Naive thymus-derived CD8-positive, alpha-beta T cell (primary cell): ENCODE measurements at places on chromosomes 7 and 10. TPM values are rescaled to one million over a fixed set of nuclear protein-coding genes. Genes with fewer than 3 reads are reported as not detected.

GRCh38 chr7:94431619-94432280 is 37.1 kb downstream of the COL1A2 start:
- H3K36me3 ChIP-seq = no peaks in the 10 kb centered on the region
- H3K27ac ChIP-seq = no peak overlapping the region
- H3K4me1 ChIP-seq = no peaks in the 10 kb centered on the region
- no peak for DNase-seq
- peaks cover 14% of the 10 kb centered on the region for H3K27me3 ChIP-seq

DNA sequence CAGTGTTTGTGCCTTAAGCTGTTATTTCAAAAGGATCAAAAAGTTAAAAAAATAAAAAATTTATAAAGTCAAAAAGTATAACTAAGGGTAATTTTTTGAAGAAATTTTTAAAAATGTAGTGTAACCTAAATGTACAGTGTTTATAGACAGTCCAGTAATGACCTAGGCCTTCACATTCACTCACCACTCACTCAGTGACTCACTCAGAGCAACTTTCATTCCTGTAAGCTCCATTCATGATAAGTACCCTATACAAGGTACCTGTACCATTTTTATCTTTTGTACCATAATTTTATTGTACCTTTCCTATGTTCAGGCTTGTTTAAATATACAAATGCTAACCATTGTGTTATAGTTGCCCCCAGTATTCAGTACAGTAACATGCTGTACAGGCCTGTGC is 21.5 kb downstream of the DNAJC9 start:
- H3K36me3 ChIP-seq = no peaks in the 10 kb centered on the region
- H3K4me3 ChIP-seq = no peak overlapping the region
- H3K27ac ChIP-seq = no peak overlapping the region
- no peaks in the 10 kb centered on the region for H3K4me1 ChIP-seq
- no peaks in the 10 kb centered on the region for H3K27me3 ChIP-seq

DNA sequence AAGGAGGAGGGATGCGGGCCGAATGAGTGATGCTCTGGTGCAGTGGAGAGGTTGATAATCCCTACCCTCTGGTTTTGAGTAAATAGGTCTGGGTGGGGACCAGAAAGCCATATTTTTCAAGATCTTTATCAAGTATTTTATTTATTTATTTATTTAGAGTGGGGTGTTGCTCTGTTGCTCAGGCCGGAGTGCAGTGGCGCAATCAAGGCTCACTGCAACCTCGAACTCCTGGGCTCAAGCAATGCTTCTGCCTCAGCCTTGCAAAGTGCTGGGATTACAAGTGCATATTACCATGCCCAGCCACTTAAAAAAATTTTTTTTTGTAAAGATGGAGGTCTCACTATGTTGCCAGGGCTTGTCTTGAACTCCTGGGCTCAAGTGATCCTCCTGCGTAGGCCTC is 21.6 kb downstream of the SVIL start:
- H3K36me3 ChIP-seq = peaks cover 4% of the 10 kb centered on the region
- no peak overlapping the region for H3K4me3 ChIP-seq
- no peaks in the 10 kb centered on the region for H3K27me3 ChIP-seq
- DNase-seq = no peak
- H3K27ac ChIP-seq = no peak overlapping the region

DNA sequence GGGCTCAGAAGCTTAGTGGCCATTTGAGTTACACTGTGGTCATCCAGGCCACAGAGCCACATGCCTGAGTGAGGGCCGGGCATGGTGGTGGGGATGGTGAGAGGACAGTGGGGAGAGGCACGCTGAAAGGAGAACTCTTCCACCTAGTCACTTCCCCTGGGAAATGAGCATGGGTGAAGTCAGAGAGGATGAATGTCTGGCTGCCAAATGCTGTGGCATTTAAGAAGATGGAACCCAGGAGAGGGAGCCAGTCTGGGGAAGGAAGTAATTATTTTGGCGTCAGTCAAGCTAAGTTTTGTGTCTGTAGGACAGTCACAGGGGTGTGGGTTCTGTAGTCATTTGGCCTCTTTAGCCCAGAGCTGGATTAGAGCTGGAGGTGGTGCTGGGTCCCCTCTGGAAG is 86.0 kb upstream of the PODXL start:
- peaks cover 3% of the 10 kb centered on the region for H3K4me1 ChIP-seq
- DNase-seq = no peak
- H3K27me3 ChIP-seq = peaks cover 10% of the 10 kb centered on the region
- no peak overlapping the region for H3K4me3 ChIP-seq

GRCh38 chr7:1494866-1495563 is 9.2 kb downstream of the INTS1 start:
- DNase-seq = no peak
- no peaks in the 10 kb centered on the region for H3K4me1 ChIP-seq
- H3K36me3 ChIP-seq = no peaks in the 10 kb centered on the region
- H3K4me3 ChIP-seq = no peak overlapping the region
- no peaks in the 10 kb centered on the region for H3K27me3 ChIP-seq
- no peak overlapping the region for H3K27ac ChIP-seq

DNA sequence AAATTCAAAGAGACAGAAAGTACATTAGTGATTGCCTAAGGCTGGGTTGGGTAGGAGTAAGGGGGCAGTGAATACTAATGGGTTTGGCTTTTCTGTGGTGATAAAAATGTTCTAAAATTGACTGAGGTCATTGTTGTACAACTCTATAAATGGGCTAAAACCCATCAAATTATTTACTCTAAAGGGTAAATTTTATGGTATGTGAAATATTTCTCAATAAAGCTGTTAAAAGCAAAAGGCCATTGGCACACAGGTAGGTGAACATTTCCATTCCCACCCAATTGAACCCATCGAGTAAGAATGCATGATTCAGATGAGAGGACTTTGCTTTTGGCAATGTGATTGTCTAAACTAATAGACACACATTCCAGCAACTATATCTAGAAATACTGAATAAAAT is 579.4 kb downstream of the GATA3 start:
- no peaks in the 10 kb centered on the region for H3K36me3 ChIP-seq
- no peak overlapping the region for H3K27ac ChIP-seq
- no peak overlapping the region for H3K4me3 ChIP-seq
- peaks cover 4% of the 10 kb centered on the region for H3K27me3 ChIP-seq
- H3K4me1 ChIP-seq = no peaks in the 10 kb centered on the region

DNA sequence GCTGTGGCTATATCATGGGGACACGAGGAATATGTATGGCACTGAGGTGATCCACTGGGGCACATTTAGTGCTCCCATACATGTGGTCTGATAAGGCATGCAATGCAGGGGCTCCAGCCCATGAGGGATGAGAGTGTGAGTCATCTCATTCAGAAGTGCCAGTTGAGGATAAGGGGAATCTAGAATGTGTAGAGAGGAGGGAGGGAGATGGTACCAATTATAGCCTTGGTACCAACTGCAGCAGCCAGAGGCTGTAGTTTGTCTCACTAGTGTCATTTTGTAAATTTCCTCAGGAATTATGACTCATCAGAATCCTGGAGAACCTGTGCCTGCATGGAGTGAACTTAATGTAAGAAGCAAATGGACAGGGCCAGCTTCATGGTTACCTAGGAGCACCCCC is 46.2 kb downstream of the LAMB4 start:
- no peaks in the 10 kb centered on the region for H3K27me3 ChIP-seq
- no peaks in the 10 kb centered on the region for H3K4me1 ChIP-seq
- no peak overlapping the region for H3K4me3 ChIP-seq

- H3K27ac ChIP-seq = no peak overlapping the region
- no peaks in the 10 kb centered on the region for H3K4me1 ChIP-seq
- H3K4me3 ChIP-seq = no peak overlapping the region
- DNase-seq = no peak
These were observed 673.9 kb downstream of the PHTF2 start for GRCh38 chr7:78472519-78472918.

- no peaks in the 10 kb centered on the region for H3K27me3 ChIP-seq
- H3K36me3 ChIP-seq = peaks cover 2% of the 10 kb centered on the region
- peak overlapping the region; percentile 94 for H3K4me3 ChIP-seq
- DNase-seq = peak; percentile 37
These were observed 1.1 kb downstream of the EPHA1 start for GRCh38 chr7:143407287-143408251.

DNA sequence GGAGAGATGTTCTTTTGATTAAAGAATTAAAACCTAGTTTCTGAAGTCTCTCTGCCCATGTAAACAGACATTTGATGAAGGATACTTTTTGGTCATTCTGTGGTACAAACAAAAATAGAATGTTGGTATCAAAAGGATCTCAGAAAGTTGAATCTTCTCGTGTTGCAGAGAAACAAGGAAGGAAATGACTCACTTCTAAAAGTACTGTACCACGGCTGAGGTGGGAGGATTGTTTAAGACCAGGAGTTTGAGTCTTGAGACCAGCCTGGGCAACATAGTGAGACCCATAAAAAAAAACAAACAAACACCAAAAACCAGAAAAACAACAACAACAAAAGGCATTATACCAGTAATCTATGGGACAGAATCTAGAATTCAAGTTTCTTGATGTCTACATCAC is 69.7 kb downstream of the PRSS58 start:
- H3K4me3 ChIP-seq = no peak overlapping the region
- no peaks in the 10 kb centered on the region for H3K36me3 ChIP-seq
- DNase-seq = no peak
- H3K27me3 ChIP-seq = peaks cover 2% of the 10 kb centered on the region
- no peak overlapping the region for H3K27ac ChIP-seq

GRCh38 chr10:62735464-62736167 is 68.9 kb upstream of the ADO start:
- no peak for DNase-seq
- H3K4me3 ChIP-seq = no peak overlapping the region
- peaks cover 10% of the 10 kb centered on the region for H3K4me1 ChIP-seq
- no peak overlapping the region for H3K27ac ChIP-seq

DNA sequence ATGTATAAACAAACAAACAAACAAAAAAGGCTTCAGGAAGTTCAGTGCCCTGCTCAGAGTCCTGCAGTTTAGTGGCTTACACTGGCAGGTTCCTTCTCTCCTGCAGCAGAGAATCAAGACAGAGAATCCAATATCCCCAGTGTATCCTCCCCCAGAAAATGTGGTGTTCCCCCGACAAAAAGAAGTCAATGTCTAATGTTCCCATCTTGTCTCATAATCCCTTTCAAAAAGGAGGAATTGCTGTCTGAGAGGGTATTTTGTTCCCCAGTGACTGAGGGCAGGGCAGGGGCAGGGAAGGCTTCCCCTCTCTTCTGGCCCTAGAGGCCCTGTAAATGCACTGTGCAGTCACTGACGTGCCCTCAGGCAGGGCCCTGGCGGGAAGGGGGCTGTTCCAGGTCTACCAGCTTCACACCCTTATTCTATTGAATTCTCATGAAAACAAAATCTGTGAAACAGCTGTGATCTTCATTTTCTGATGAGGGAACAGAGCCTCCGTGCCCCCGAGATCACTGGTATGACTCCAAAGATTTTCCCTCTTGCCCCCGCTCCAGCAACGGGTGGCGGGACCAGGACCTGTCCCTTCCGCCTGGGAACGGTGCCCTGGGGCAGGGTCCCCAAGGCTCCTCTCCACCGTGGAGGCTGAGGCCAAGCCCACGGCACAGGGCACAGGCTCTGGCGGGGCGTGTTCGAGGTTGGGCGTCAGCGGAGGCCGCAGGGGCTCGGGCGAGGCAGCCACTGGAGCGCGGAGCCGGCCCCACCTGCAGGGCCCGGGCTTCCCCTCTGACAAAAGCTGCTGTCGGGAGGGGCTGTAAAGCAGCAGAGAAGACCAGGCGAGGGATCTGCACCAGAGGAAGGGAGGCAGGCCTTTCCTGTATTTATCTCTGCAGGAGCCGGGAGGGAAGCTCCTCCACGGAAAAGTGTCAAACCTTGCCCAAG is 13.4 kb upstream of the WDFY4 start:
- no peaks in the 10 kb centered on the region for H3K36me3 ChIP-seq
- no peaks in the 10 kb centered on the region for H3K4me1 ChIP-seq
- no peak overlapping the region for H3K4me3 ChIP-seq
- peaks cover 6% of the 10 kb centered on the region for H3K27me3 ChIP-seq
- DNase-seq = peak; percentile 50
- no peak overlapping the region for H3K27ac ChIP-seq

GRCh38 chr10:11625019-11625735 is 13.7 kb upstream of the USP6NL start:
- no peak for DNase-seq
- no peaks in the 10 kb centered on the region for H3K36me3 ChIP-seq

- H3K27me3 ChIP-seq = no peaks in the 10 kb centered on the region
- no peaks in the 10 kb centered on the region for H3K36me3 ChIP-seq
- no peak for DNase-seq
- H3K4me3 ChIP-seq = no peak overlapping the region
- H3K4me1 ChIP-seq = peaks cover 11% of the 10 kb centered on the region
- H3K27ac ChIP-seq = peak overlapping the region; percentile 53
These were observed 18.3 kb downstream of the GPER1 start for GRCh38 chr7:1106063-1106792.

GRCh38 chr7:14821757-14822480 is 80.6 kb downstream of the DGKB start:
- H3K4me1 ChIP-seq = no peaks in the 10 kb centered on the region
- no peaks in the 10 kb centered on the region for H3K27me3 ChIP-seq
- DNase-seq = no peak
- no peak overlapping the region for H3K27ac ChIP-seq
- H3K36me3 ChIP-seq = no peaks in the 10 kb centered on the region

GRCh38 chr7:50427518-50427917 is 22.6 kb downstream of the FIGNL1 start:
- no peak overlapping the region for H3K27ac ChIP-seq
- H3K4me3 ChIP-seq = no peak overlapping the region
- no peaks in the 10 kb centered on the region for H3K4me1 ChIP-seq
- H3K36me3 ChIP-seq = no peaks in the 10 kb centered on the region

DNA sequence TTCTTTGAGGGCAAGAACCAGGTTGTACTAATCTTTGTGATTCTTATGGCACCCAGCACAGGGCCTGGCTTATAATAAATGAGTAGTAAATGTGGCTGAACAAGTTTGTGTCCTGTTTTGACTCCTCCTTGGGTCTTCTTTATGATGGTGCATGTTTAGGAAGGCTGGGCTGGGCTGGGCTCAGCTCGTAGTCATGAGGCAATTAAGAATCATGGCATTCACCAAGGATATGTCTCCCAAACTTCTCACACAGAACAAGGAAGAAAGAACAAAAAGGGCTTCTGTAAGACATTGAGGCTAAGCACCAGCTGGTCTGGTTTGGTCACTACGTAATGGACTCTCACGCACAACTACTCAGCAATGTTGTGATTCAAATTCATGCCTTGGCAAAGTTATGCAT is 30.5 kb upstream of the YAE1 start:
- H3K4me1 ChIP-seq = no peaks in the 10 kb centered on the region
- H3K4me3 ChIP-seq = no peak overlapping the region
- no peaks in the 10 kb centered on the region for H3K36me3 ChIP-seq
- H3K27me3 ChIP-seq = no peaks in the 10 kb centered on the region

GRCh38 chr7:71548746-71549145 is 416.8 kb downstream of the GALNT17 start:
- H3K36me3 ChIP-seq = peaks cover 9% of the 10 kb centered on the region
- no peak overlapping the region for H3K4me3 ChIP-seq
- no peak for DNase-seq
- H3K27ac ChIP-seq = no peak overlapping the region
- no peaks in the 10 kb centered on the region for H3K4me1 ChIP-seq

- peaks cover 51% of the 10 kb centered on the region for H3K4me1 ChIP-seq
- no peak for DNase-seq
- no peak overlapping the region for H3K27ac ChIP-seq
- H3K36me3 ChIP-seq = no peaks in the 10 kb centered on the region
These were observed 27.0 kb downstream of the GTF2I start for GRCh38 chr7:74684473-74684872.

The EMX2 gene
- not detected for total RNA-seq

The CNNM1 gene
- 0.49 TPM for total RNA-seq

The PLXDC2 gene
- 0.44 TPM for total RNA-seq

The PPIF gene
- 33.8 TPM for total RNA-seq

The ATP5F1C gene
- 167 TPM for total RNA-seq

The HGF gene
- total RNA-seq = 0.23 TPM

The WNT2 gene
- not detected for total RNA-seq

The DNAH11 gene
- 0.44 TPM for total RNA-seq

The SLK gene
- total RNA-seq = 29.8 TPM

The CREB3L2 gene
- 9.1 TPM for total RNA-seq
